ENCODE measurements at places on chromosomes 7 and 10.
A peak's percentile ranks its signal among the peaks of the same experiment; 100 is the strongest.

- DNase-seq, result no peak
Measured at GRCh38 chr7:25732766-25733217, 419.2 kb upstream of the NFE2L3 start.

DNA sequence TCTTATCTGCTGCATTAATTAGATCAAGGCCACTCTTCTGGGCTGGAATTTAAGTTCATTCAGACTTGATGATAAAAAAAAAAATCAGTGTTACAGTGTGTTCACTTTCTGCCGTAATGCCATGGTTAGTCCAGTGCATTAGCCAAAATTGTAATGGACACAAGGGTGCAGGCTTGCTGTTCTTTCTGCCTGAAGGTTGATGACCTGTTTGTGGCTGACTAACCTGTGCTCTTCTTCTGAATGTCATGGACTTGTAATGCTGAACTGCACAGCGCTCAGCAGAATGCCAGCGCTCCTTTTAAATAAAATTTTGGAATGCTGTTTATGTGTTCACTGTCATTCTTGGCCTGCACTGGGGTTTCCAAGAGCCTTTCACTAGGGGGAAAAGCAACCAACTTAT, 323.2 kb downstream of the ZNF248 start:
- DNase-seq, result no peak

GRCh38 chr10:86310702-86311101, 55.9 kb downstream of the GRID1 start:
- DNase-seq, result no peak

DNA sequence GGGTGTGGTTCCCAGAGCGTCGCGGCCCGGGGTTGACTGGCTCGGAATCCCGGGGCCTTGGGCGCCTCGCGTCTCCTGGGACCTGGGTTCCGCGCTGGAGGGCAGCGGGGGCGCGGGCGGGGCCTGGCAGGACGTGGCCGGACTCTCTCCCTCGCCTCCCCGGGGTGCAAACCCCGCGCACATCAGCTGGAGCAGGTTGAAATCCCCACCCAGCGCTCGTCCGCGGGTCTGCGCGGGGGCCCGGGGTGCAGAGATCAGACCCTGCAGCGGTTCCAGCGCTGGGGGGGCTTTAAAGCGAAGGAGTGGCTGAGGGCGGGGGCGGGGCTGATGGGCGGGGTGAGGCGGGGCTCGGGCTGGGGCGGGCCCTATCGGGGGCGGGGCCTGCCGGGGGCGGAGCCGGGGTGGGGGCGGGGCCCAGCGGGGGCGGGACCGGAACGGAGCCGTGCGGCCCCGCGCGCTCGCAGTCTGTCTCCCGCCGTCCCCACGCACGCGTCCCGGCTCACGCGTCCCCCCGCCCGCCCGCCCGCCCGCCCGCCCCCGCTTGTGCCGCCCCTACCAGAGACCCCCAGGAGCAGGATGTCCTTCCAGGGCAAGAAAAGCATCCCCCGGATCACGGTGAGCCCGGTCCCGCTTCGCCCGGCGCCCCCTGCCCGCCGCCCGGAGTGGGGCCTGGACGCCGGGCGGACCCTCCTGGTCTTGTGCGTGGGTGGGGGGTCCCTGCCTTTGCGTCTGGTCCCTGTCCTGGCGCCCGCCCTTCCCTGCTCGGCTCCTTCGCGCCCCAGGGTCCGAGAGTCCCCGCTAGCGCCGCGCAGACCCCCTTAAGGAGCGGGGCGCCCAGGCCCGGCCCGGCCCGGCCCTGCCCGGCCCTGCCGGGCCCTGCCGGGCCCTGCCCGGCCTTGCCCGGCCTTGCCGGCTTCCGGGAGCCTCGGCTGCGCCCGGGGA, at the start of gene DPYSL4:
Gene DPYSL4 (plus strand): TSS at position 461 of the 942 bp plus-strand sequence. CDS start 116 bp downstream, at position 577.
- no peak for DNase-seq

DNA sequence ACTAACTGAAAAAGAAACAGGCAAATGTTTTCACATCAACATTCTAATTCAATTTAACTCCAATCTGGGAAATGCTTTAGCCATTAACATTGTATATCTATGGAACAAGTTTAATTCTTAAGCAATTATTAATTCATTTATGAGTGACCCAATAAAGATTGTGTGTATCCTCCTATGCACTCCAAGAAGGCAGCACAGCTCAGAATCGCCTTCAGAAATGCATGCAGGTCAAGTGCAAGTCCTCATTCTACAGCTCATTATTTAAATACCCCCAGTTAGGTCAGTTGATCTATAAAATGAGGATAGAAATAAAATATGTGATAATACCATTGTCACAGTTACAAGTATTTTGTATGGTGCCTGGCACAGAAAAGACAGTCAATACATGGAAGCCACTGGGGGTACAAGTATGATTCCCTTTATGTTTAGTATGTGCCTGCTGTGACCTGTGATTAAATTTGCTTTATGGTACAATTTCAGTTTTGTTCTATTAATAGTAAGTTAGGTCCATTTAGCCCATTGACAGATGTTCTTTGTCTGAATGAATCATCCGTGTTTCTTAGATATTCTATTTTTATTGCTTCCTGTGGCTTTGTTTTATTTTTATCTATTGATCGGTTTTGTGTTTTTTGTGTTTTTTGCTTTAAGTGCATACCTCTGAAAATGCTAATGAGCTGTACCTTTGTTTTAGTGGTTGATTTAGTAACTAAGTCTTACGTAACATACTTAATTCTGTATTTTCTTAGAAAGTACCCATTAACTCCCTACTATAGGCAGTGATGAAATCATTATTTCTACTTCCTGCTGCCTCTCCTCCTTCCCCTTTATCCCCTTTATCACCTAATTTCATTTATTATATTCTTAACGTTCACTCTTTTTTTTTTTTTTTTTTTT, 42.8 kb downstream of the CPXM2 start:
- peak; percentile 15 for DNase-seq

DNA sequence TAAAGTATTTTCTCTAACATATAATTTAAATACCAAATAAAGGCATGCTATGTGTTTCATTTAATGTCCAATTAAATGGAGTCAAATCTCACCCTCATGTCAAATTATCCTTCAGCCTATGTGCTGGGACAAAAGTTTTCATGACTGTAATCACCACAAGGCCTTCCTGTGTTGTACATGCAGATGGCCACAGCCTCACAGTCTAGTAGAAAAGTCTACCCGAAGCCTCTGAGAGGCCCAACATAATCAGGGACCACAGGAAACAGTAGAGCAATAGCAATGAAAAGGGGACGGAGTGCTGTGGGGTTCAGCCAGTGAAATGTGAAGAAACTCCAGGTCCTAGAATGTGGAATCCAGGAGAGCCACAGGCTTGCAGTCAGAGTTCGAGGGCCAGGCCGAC, 140.2 kb upstream of the KLF6 start:
- no peak for DNase-seq

DNA sequence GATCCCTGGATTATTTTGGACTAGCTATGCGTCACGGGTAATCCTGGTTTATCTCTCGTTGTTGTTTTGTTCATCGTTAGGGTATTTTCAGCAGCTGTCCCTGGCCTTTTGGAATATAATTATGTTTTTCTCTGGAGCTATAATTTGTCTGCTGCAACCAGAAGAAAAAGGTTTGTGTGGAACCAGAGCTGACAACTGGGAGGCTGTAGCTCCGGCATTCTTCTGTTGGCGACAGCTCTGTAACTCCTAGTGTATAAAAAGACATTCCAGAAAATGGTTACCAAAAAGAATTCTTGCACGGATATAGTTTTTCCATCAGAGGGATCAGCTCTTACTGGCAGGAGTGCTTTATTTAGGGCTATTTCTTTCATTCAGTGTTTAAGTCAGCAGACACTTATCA, 130.9 kb upstream of the PRR15 start:
- DNase-seq, result no peak

GRCh38 chr7:23930312-23930711, 220.3 kb downstream of the STK31 start:
- DNase-seq, result no peak

GRCh38 chr10:94138391-94138790, 144.7 kb downstream of the PLCE1 start:
- no peak for DNase-seq

GRCh38 chr10:93601146-93601773, at the start of gene RBP4:
TSS of gene RBP4 (minus strand) at chr10:93601235. CDS start at chr10:93601028, 207 bp downstream.
- no peak for DNase-seq

- DNase-seq, result no peak
Measured at GRCh38 chr10:71811351-71811750, 38.0 kb upstream of the VSIR start.

DNA sequence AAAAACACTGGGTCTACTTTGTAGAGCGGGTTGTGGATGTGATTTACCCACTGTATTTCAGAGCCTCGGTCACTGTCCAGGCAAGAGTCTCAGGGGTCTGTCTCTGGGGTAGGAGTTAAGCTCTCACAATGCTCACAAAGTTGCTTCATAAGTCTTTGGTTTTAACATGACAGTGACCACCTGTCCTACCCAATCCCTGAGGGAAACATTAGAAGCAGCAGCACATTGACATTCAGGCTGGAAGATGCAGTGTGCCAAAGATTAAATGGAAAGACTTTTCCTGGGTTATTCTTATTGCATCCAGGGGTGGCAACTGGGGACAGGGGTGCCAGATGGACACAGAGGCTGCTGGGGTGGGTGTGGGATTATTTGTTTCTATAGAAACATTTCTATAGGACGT, 330.0 kb downstream of the RNLS start:
- no peak for DNase-seq

DNA sequence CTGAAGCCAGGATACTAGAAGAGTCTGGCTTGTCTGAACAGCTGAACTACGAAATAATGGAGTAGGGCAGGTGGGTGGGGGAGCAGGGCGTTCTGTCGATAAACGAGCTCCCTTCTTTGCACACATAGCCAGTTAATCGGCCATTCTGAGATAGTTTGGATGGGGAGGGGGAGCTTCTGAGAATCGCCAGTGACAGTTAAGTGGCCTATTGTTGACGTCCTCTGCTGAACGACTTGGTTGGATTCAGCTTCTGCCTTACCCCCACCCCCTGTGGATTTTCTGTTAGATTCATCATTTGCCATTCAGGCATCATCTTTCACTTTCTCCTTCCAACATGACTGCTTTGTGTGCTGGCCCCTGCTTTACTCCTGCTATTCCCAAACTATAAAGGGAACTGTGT, 520 bp downstream of the CPA5 start:
- no peak for DNase-seq

DNA sequence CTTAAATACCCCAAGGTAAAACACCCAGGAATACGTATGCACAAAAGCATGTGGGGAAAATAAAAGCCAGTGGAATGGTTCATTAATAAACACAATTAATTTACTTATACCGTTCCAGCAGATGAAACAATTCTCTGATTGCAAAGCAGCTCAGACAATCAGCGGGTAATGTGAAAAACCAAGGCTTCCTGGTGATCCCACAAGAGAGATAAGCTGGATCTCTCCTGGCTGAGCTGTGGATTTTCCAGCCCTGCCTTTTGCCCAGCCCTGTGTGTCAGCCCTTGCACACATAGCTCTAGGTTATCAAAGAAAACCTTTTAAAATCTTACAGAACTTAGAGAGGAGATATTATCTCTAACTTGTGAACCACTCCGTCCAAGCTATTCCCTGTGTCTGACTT, 1010.7 kb upstream of the AUTS2 start:
- no peak for DNase-seq

DNA sequence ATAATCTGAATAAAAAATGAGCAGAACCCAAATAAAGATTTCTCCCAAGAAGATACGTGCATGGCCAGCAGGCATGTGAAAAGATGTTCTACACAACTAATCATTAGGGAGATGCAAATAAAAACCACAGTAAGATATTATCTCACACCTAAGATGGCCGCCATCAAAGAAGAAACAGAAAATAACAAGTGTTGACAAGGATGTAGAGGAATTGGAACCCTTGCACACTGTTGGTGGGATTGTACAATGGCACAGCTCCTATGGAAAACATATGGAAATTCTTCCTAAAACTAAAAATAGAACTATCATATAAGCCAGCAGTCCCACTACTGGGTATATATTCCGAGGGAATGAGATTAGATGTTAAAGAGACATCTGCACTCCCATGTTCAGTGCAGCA, 60.2 kb downstream of the R3HCC1L start:
- no peak for DNase-seq

GRCh38 chr7:110326966-110327365, 764.0 kb upstream of the LRRN3 start:
- no peak for DNase-seq

- no peak for DNase-seq
Measured at GRCh38 chr10:11095374-11095801, 77.7 kb downstream of the CELF2 start.

DNA sequence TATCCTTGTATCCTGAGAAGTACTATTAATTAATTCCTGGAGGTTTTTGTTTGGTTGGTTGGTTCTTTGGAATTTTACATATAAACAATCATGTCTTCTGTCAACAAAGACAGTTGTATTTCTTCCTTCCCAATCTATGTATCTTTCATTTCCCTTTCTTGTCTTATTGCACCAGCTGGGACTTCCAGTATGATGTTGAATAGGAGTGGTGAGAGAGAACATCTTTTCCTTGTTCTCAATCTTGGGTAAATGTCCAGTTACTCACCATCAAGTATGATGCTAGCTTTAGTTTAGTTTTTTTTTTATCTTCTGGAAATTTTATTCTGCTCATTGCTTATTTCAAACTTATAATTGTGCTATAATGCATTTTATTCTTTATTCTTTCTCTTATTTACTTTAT, 7.4 kb upstream of the PAX4 start:
- DNase-seq, result no peak

GRCh38 chr10:110576220-110576619, 8.7 kb downstream of the SMC3 start:
- no peak for DNase-seq

GRCh38 chr7:142636751-142637150, 112.5 kb upstream of the PRSS1 start:
- no peak for DNase-seq

DNA sequence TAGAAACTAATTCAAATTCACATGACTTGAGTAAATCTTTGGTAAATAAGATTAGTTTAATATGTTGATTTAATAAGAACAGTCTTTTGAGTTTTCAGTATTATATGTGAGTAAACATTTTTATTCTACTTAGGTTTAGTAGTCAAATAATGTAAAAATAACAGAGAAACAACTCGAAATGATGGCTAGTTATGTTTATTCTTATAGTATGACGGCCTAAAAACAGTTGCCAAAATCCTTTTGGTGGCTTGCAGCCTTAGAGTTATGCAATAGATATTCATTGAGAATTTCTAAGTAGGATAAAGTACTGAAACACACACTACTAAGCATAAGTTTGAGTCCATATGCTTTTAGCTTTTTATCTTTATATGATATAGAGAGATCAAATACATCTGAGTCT, 184.8 kb downstream of the GNAI1 start:
- DNase-seq, result no peak

GRCh38 chr10:78173360-78174015, 139.8 kb downstream of the RPS24 start:
- DNase-seq, result no peak

Data from GM12864 (cell line).